ENCODE measurements at places on chromosomes 1 and 21. TPM values are rescaled to one million over a fixed set of nuclear protein-coding genes. Genes with fewer than 3 reads are reported as not detected.

DNA sequence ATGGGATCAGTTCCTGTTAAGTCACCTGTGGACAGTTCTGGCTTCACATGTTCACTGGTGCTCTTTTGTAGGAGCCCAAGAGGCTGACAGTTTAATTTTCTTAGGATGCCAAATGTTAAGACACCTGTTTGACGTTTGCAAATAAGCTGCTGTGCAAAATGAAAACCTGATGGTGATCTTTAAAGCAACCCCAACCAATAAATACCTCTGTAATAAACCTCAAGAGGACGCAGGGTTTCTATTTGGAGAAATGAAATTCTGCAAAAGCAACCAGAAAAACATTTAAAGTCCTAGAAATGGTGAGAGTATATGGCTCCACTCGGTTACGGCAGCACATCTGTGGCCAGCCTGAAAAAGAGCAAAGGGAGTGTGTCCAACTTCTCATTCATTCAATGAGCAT is 5.7 kb upstream of the RHEX start:
- no peaks in the 10 kb centered on the region for H3K36me3 ChIP-seq
- H3K4me3 ChIP-seq = no peak overlapping the region
- H3K27me3 ChIP-seq = peaks cover 4% of the 10 kb centered on the region
- DNase-seq = no peak
- H3K4me1 ChIP-seq = peaks cover 11% of the 10 kb centered on the region
- H3K27ac ChIP-seq = no peak overlapping the region

Gene SLFNL1
- 0.98 TPM for total RNA-seq

Gene OLFM3
- not detected for total RNA-seq

Gene OR10J1
- not detected for total RNA-seq

Gene LCE3E
- total RNA-seq = not detected

Gene KCNJ15
- total RNA-seq = 0.43 TPM

All from T-cell (primary cell).